ENCODE measurements at places on chromosomes 3 and 15.

- peaks cover 82% of the 10 kb centered on the region for H3K36me3 ChIP-seq
- DNase-seq = no peak
- H3K27ac ChIP-seq = no peak overlapping the region
- H3K27me3 ChIP-seq = peaks cover 6% of the 10 kb centered on the region
Observed at GRCh38 chr15:80182611-80183261, 29.9 kb downstream of the FAH start.

DNA sequence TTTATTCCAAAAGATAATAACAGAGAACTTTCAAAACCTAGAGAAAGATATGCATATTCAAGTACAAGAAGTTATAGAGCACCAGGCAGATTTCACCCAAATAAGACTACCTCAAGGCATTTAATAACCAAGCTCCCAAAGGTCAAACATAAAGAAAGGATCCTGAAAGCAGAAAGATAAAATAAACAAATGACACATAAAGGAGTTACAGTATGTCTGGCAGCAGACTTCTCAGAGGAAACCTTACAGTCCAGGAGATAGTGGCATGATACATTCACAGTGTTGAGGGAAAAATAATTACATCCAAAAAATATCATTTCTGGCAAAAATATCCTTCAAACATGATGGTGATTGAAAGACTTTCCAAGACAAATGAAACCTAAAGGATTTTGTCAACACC, 185.8 kb upstream of the POU1F1 start:
- peaks cover 9% of the 10 kb centered on the region for H3K27me3 ChIP-seq
- no peak overlapping the region for H3K27ac ChIP-seq
- DNase-seq = no peak
- no peak overlapping the region for H3K4me3 ChIP-seq

- no peak for DNase-seq
- peaks cover 3% of the 10 kb centered on the region for H3K27me3 ChIP-seq
- no peaks in the 10 kb centered on the region for H3K36me3 ChIP-seq
- peaks cover 5% of the 10 kb centered on the region for H3K4me1 ChIP-seq
- no peak overlapping the region for H3K4me3 ChIP-seq
- no peak overlapping the region for H3K27ac ChIP-seq
Observed at GRCh38 chr15:59565299-59565698, 46.3 kb upstream of the GCNT3 start.

GRCh38 chr3:120284747-120285507, at the start of gene GPR156:
Gene GPR156 (minus strand): TSS chr3:120285222. CDS start chr3:120244098, 41,124 bp downstream.
- DNase-seq = peak; percentile 46
- H3K27me3 ChIP-seq = peaks cover 74% of the 10 kb centered on the region
- no peak within 1 kb of the TSS for H3K27ac ChIP-seq
- peak within 1 kb of the TSS; percentile 79 for H3K4me3 ChIP-seq
- peaks cover 5% of the 10 kb centered on the region for H3K4me1 ChIP-seq

DNA sequence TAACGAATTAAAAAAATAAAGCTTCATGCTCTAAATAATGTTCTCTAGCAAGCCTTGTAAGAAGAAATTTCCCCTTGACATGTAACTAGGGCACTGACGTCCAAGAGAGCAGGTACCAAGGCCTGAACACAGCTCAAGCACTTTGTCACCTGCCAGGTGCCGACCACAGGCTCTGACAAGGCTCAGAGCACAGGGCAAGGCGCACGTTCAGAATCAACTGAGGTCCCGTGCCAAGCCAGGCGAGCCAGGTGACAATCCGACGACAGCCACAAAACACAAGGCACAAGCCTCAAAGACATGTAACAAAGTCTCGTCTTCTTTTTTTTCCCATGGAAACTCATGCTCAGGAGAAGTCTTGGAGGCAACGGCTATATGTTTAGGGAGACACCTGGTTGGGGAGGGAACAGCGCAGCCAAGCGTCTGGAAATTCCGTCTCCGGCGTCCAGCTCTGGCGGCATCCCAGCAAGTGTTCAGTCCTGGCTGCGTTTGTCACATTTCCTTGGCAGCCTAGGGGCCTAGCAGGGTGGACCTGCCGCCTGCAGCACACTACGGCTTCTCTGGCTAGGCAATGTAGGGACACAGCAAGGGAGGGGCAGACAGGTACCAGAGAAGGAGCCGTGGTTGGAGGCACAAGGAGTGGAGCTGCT, 76.7 kb downstream of the ADAMTS17 start:
- no peak for DNase-seq
- H3K27ac ChIP-seq = no peak overlapping the region
- H3K36me3 ChIP-seq = no peaks in the 10 kb centered on the region

- peaks cover 12% of the 10 kb centered on the region for H3K27me3 ChIP-seq
- DNase-seq = no peak
- no peak overlapping the region for H3K4me3 ChIP-seq
- H3K4me1 ChIP-seq = peaks cover 4% of the 10 kb centered on the region
- no peak overlapping the region for H3K27ac ChIP-seq
Observed at GRCh38 chr3:45785605-45786150, 10.7 kb downstream of the SLC6A20 start.

DNA sequence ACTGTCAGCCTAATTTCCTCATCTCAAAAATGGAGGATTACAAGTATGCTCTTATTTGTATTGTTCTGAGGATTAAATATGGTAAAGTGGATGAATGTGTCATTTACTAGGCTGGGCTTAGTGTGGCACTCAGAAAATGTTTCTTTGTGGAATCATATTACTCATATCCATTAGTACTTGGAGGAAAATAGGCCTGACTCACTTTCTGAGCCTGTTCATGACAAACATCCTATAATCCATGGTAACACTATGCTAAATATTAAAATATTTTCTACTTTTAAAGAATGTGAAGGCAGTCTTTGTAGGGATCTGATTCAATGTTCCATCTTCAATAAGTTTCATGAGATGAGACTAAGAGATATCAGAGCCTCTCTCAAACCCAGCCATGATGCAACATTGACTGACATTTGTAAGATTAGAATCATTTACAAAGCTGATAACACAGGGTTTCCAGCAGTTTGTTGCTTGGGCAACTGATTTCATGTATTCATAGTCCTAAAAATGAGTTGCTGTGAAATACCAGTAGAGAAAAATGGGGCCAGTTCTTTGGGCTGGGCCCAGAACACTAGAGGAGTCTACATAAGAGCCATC, 1048.5 kb downstream of the NTRK3 start:
- no peaks in the 10 kb centered on the region for H3K36me3 ChIP-seq
- H3K27ac ChIP-seq = no peak overlapping the region
- no peaks in the 10 kb centered on the region for H3K27me3 ChIP-seq

GRCh38 chr3:169169340-169169963, 494.1 kb downstream of the MECOM start:
- H3K4me3 ChIP-seq = no peak overlapping the region
- H3K36me3 ChIP-seq = no peaks in the 10 kb centered on the region
- peaks cover 39% of the 10 kb centered on the region for H3K4me1 ChIP-seq
- peaks cover 3% of the 10 kb centered on the region for H3K27me3 ChIP-seq

DNA sequence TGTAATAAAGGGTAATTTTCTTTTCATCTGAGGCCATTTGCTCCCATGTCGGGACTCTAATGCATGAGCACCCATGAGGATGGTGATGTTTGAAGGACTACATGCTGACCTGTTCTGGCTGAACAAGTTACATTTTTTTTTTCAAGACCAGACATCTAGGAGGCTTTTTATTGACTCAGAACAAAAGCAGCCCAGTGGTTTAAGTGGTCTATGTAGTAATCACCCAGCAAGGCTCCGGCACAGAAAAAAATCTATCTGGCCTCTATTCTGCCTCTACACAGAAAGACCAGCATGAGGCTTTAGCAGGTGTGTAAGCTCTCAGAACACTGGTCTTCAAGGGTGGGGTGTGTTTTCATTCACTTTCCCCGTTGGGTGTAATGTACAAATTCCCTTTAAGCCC, 95.1 kb upstream of the ZBED2 start:
- peaks cover 35% of the 10 kb centered on the region for H3K4me1 ChIP-seq
- H3K36me3 ChIP-seq = no peaks in the 10 kb centered on the region
- H3K4me3 ChIP-seq = no peak overlapping the region
- H3K27me3 ChIP-seq = no peaks in the 10 kb centered on the region

DNA sequence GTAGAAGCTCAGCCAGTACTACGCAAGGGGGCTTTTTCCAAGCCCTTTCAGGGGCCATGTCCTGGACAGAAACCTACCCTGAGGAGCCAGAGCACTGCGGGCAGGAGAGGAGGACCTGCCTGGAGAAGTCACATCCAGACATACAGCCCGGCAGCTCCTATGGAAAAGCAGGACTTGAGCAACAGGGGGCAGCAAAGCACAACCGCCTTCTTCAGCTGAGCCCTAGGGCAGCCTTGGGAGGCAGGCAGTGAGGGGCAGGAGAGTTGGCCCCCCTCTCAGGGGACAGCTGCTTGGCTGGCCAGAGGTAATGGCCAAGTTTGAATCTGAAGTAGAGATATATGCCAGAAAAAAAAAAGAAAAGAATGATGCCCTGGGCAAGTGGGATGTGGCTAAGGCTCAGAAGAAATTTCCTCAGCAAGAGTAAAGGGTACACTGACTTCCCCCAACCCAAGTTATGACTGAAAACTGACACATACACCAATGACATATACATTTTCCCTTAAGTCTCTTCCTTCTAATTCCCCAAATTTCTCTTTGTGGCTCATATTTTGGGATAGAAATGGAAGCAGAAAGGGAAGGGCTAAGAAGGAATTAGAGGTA, 56.9 kb downstream of the CYP19A1 start:
- peaks cover 8% of the 10 kb centered on the region for H3K27me3 ChIP-seq
- peaks cover 7% of the 10 kb centered on the region for H3K36me3 ChIP-seq
- H3K4me3 ChIP-seq = no peak overlapping the region
- H3K27ac ChIP-seq = peak overlapping the region; percentile 55
- H3K4me1 ChIP-seq = peaks cover 11% of the 10 kb centered on the region
- DNase-seq = peak; percentile 63

DNA sequence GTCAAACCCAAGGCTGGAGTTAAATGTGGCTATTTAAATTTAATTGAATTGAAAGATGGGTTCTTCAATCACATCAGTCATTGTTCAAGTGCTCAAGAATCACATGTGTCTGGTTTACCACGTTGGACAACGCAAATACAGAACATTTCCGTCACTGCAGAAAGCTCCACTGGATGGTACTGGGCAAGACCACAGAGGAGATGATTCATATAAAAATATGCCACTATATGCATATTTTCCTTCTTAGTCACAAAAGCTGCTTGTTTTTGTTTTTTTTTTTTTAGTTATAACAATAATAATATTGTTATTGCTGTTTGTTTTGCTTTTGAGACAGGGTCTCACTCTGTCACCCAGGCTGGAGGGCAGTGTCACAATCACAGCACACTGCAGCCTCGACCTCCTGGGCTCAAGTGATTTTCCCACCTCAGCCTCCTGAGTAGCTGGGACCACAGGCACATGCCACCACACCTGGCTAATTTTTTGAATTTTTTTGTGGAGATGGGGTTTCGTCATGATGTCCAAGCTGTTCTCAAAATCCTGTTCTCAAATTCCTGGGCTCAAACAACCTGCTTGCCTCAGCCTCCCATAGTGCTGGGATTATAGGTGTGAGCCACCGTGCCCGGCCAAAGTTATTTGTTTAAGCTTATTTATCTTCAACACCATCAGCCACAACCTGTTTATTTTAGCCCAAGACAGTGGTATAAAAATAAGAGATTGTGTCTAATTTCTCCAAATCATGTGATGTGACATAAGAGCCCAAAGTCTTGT, 19.4 kb downstream of the RTP3 start:
- peaks cover 2% of the 10 kb centered on the region for H3K27me3 ChIP-seq
- H3K4me1 ChIP-seq = peaks cover 4% of the 10 kb centered on the region
- no peaks in the 10 kb centered on the region for H3K36me3 ChIP-seq
- H3K4me3 ChIP-seq = no peak overlapping the region
- DNase-seq = no peak
- H3K27ac ChIP-seq = no peak overlapping the region

GRCh38 chr3:136110481-136110880, 85.7 kb downstream of the MSL2 start:
- H3K27me3 ChIP-seq = no peaks in the 10 kb centered on the region
- H3K36me3 ChIP-seq = peaks cover 72% of the 10 kb centered on the region
- no peak overlapping the region for H3K4me3 ChIP-seq
- DNase-seq = no peak
- H3K27ac ChIP-seq = no peak overlapping the region

DNA sequence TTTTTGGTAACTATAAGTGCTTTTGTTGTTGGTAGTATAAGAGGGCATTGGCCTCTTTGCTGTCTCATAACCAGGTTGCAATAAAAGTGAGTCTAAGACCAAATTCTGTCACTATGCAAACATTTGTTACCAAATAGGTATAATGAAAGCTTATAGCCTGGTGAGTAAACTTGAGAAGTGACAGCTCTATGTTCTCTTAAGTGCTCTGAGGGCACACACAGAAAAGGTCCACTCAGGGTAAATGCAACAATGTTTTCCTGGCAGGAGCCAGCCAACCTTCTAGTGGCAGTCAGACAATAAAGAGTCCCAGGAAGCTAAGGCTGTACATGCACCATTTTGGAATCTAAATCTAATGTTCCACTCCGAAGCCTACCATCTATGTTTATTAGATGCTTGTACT, 262.1 kb upstream of the TGFBR2 start:
- no peak overlapping the region for H3K27ac ChIP-seq
- H3K4me1 ChIP-seq = peaks cover 4% of the 10 kb centered on the region
- H3K36me3 ChIP-seq = no peaks in the 10 kb centered on the region
- no peak for DNase-seq
- H3K4me3 ChIP-seq = no peak overlapping the region

- no peak for DNase-seq
- no peaks in the 10 kb centered on the region for H3K4me1 ChIP-seq
Observed at GRCh38 chr3:19213603-19214220, 65.4 kb downstream of the KCNH8 start.

Measured in nephron progenitor cell (in vitro differentiated cells).